ENCODE measurements at places on chromosomes 16 and 17. TPM values are rescaled to one million over a fixed set of nuclear protein-coding genes. Genes with fewer than 3 reads are reported as not detected.

KRTAP3-1 gene
- polyA plus RNA-seq: not detected

FBXW10 gene
- polyA plus RNA-seq: not detected

GINS2 gene
- 2.1 TPM for polyA plus RNA-seq

TOP3A gene
- 30.8 TPM for polyA plus RNA-seq

TENT4B gene
- 5.4 TPM for polyA plus RNA-seq

All from naive thymus-derived CD4-positive, alpha-beta T cell (primary cell).